ENCODE measurements at places on chromosomes 1 and 21. TPM values are rescaled to one million over a fixed set of nuclear protein-coding genes. Genes with fewer than 3 reads are reported as not detected.

GRCh38 chr1:61184040-61184713, 101.8 kb downstream of the NFIA start:
- peak; percentile 95 for DNase-seq

- DNase-seq = no peak
Observed at GRCh38 chr1:179034720-179035119, 9.0 kb downstream of the FAM20B start.

- no peak for DNase-seq
Observed at GRCh38 chr1:175409938-175410337, 217.4 kb upstream of the KIAA0040 start.

- no peak for DNase-seq
Observed at GRCh38 chr1:167689567-167689920, 32.2 kb upstream of the MPZL1 start.

GRCh38 chr1:40692429-40692895, 958 bp downstream of the NFYC start:
- DNase-seq = no peak

DNA sequence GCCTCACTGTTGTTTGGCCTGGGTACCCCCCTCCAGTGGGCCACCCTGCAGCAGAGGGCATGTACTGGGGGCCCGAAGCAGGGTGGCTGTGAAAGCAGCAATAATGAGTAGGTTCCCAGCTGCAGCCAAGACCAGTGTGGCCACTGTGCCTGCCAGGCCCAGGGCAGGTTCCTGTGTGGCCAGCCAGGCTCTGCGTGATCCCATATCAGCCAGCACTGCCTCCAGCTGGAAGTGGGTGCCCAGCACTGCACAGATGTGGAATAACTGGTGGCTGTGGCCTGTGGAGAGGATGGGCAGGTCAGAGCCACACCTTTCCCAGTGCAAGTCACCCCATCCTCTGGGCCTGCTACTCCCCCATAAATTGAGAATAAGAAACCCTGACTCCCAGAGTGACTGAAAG, 2.1 kb downstream of the BGLAP start:
- DNase-seq = peak; percentile 7

DNA sequence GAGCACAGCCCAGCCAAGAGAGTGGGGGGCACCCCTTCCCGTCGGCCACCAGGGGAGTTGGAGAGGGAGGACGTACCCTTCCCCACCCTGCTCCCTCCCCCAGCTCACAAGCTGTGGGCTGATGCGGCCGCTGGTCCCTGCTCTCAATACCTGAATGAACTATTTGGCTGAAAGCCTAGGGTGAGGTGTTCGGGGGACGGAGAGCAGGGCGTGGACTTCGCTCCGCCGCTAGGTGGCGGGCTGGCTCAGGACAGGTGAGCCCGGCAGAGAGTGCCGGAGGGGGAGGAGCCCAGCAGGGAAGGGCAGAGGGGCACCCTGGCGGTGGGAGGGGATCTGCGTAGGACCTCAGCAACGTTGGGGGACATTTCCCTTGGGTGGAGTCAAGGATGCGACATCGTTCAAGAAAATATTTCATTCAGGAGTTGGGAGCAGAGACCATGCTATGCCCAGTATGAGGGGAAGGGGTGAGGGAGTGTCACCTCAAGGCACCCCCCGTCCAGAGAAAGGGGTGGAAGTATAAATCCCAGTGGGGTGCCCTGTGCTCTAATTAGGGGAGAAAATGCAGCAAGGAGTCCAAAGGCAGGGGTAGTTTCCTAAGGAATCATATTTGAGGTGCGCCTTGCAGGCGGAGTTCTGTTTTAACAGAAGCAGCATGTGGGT, 12.0 kb upstream of the RHBG start:
- no peak for DNase-seq

DNA sequence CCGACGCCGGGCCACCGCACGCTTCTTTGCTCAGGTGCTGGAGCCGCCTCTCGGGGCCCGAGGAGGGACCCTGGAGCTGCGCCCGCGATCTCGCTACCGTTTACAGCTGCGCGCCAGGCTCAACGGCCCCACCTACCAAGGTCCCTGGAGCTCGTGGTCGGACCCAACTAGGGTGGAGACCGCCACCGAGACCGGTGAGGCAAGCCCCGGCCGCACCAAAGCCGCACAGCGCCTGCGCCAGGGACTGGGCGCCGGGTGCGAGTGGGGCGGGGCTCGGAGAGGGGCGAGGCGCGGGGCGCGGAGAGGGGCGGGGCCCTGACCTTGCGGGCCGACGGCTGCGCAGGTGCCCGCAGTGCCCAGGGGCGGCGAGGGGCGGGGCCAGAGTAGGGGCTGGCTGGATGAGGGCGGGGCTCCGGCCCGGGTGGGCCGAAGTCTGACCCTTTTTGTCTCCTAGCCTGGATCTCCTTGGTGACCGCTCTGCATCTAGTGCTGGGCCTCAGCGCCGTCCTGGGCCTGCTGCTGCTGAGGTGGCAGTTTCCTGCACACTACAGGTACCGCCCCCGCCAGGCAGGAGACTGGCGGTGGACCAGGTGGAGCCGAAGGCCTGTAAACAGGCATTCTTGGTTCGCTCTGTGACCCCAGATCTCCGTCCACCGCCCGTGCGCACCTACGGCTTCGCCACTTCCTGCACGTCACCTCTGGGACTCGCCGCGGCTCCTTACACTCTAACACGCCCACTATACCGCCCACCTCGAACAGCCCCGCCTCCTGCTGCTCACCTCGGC, 9.8 kb upstream of the CDC20 start:
- DNase-seq = peak; percentile 66

DNA sequence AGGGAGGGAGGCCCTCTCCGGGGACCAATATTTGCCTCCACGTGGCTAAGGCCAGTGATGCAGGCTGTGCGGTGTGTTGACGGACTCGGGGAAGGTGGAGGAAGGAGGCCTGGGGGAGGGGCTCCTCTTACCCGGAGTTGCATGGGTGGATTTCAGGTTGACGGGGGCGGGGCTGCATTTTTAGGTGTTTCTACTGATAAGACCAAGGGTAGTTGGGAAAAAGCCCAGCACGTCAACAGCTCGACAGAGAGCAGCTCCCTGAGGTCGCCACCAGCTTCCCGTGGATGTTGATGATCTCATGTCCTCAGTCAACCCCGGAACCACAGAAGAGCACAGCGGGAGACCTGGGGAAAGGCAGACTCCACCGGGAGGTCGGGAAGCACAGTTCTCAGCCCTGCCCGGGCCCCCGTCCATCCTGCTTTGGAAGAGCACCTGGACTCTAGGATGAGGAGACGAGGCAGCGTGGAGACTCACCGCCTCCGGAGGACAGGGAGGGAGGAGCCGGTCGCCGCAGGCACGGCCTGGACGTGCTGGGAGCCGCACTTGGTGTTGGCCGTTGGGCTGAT, 32.9 kb upstream of the COL6A1 start:
- DNase-seq = no peak

DNA sequence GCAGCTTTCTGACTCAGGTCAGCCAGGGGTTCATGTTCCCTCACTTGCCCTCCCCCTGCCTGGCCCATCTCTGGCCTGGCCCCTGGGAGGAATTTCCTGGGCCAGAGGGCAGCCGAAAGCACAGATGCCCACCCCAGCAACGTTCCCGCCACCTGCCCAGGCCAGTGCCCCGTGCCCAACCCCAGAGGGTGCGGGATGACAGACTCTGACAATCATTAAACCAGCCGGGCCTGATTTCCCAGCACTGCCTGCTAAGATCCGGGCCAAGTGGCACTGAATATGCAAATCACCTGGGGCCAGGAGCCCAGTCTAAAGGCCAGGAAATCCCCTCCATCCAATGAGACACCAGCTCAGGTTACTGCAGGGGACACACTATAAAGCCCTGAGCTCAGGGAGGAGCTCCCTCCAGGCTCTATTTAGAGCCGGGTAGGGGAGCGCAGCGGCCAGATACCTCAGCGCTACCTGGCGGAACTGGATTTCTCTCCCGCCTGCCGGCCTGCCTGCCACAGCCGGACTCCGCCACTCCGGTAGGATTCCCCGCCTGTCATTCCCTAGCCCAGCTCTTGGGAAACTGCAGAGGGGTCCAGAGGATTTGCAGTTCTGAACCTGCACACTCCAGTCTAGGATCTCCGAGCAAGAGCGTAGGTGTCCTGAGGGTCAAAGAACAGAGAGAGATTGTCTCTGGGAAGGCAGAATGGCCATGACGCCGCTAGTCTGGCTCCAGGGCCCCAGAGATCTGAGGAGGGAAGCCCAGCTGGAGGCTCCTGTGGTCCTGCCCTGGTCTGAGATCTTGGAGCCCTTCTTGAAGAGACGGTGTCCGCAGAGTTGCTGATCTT, at the start of gene ELF3:
Gene ELF3, plus strand, starts transcription at position 408 of the 836 bp plus-strand sequence. CDS start 550 bp downstream, outside the sequence.
- DNase-seq = no peak

- no peak for DNase-seq
Observed at GRCh38 chr1:9817734-9818133, 6.0 kb downstream of the CLSTN1 start.

VWA5B1 gene
- polyA plus RNA-seq = 0.31 TPM

CNIH3 gene
- polyA plus RNA-seq = 2.7 TPM

TNFSF4 gene
- polyA plus RNA-seq = 2.0 TPM

NPR1 gene
- polyA plus RNA-seq = 13.8 TPM

IQGAP3 gene
- polyA plus RNA-seq = 6.4 TPM

CFHR1 gene
- polyA plus RNA-seq = 0.36 TPM

RGS8 gene
- not detected for polyA plus RNA-seq
